ENCODE measurements at places on chromosomes 3 and 15.

DNA sequence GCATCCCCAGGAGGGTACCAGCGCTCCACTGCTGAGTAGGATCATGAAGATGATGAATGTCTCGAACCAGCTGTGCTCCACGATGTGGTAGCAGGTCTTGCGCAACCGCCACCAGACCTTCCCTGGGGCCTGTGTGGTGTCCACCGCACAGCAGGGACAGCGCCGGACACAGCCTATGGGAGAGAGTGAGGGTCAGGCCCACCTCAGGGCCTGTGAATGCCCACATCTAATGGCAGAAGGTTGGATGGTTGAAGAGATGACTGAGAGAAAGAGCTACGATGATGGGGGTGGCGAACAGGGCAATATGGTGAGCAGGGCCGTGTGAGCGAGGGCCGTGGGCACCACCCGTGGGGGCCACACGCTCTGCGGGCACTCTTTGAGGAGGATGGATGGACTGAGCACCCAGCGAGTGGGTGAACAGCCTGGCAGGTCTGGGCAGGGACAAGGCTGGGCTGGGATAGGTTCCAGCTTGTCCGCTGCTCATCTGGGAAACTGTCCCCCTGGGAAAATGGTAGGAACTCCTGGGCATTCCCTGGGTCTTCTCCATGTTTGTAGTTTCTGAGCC lies 74.1 kb downstream of the SCN5A start:
- DNase-seq, result no peak

DNA sequence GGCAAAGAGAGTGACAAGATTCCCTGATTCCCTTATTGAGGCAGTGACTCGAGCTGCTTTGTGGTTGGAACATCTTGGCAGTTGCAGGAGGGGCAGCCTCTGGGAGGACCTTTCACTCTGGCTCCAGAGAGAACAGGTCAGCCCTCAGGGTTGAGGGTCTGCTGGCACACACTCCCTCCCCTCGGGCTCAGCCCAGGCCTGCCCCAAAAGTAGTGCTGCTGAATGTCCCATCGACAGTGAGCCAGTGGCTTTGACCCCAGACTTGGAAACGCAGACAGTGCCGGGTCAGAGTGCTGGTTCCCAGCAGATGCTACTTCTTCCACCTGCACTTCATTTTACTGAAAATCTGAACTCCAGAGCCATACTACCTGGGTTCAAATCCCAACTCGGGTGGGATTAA lies 25.6 kb upstream of the ATP2B2 start:
- DNase-seq, result no peak

DNA sequence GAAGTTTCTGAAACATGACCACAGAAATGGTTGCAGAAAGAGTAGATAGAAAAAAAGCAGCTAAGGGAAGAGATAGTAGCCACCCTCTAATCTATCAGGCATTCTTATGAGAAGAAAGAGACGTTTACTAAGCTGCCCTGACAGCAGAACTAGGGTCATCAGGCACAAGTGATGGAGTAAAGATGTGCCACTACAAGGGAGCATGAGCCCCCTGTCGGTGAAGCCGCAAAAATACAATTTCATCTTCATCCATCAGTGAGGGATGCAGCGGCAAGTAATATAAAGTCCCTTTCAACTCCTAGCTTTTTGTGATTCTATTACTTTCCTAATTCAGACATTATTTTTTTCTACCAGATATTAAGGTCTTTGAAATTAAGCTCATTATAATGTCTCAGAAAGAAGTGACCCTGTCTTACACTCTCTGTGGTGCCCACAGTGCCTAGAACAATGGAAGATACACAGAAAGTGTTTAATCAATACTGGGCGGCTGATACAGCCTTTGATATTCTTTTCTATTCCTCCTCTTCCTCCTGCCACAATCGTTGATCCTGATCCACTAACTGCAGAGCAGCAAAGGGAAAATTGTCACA lies 651.6 kb downstream of the NTRK3 start:
- peak; percentile 15 for DNase-seq

- no peak for DNase-seq
Observed at GRCh38 chr3:48692551-48692950, 6.8 kb upstream of the NCKIPSD start.

DNA sequence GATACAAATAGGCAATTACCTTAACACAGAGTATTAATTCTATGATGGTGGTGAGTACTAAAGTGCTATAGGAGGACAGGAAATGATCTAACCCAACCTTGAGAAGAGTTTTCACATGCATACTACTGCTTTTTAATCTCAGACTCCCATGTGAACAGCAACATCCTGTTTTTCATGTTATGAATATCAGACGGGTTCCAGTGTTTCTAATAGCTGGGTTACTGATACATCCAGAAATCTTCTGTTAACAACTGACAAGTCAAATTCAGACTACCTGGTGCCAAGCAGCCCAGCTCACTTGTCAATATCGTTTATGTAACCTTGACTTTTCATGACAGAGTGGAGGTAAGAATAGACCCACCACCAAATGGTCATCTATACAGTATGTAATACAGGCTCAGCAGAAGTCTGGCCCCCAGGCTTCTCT lies 220.2 kb upstream of the COL8A1 start:
- DNase-seq, result peak; percentile 78

- DNase-seq, result no peak
Observed at GRCh38 chr3:195754906-195755305, 34.1 kb downstream of the MUC20 start.

GRCh38 chr3:195073866-195074860 lies 196.8 kb downstream of the XXYLT1 start:
- DNase-seq, result no peak

GRCh38 chr3:88334187-88334868 lies 184.6 kb downstream of the C3orf38 start:
- DNase-seq, result no peak

Measured in GM12865 (cell line).